ENCODE measurements at places on chromosomes 2 and 18.

DNA sequence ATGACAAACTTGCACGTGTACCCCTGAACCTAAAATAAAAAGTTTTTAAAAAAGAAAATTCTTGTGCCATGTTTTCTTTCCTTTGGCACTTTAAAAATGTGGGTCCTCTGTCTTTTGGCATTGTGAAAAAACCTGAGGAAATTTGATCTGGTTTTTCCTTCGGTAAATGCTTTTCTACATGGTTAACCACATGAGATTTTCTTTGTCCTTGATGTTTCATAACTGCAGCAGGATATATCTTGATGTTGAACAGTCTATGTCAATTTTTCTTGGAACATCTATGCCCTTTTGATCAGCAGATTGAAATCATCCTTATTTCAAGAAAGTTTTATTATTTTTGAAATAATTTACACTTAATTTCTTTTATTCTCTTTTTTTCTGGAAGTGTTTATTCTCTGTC lies 109.1 kb downstream of the TMEM17 start:
- no peak for DNase-seq

GRCh38 chr2:240286596-240286995 lies 146.1 kb upstream of the OTOS start:
- DNase-seq = no peak

DNA sequence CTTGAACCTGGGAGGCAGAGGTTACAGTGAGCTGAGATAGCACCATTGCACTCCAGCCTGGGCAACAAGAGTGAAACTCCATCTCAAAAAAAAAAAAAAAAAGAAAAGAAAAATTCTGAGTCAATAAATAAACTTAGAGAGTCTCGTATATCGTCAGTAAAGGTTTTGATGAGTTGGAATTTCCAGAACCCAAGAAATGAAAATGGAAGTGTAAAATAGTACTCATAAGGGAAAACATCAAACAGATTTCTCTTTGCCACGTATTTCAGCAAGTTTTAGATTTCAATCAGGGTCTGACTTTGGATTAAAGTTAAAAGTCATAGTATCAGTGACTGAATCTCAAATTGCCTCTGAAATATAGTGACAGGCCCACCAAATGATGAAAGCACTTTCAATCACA lies 71.4 kb upstream of the SPOPL start:
- no peak for DNase-seq

DNA sequence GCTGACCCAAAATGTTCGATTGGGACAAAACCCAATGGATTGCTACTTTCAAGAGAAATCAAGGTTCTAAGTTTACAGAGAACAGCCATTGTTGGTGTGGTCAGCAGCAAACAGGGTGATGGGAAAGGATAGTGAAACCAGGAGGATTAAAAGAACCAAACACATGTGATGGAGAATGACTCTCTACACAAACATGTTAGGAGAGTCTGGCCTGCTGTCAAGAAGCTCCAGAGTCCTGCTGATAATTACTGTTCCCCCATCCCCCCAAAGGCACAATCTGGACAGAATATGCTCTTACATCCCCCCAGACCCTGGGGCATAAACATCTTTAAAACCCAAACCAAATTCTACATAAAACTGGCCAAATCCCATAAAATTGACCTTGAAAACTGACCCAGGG lies 32.0 kb upstream of the ACYP2 start:
- no peak for DNase-seq

- DNase-seq = peak; percentile 72
These were observed 12.4 kb downstream of the SFXN5 start for GRCh38 chr2:73059106-73059505.

- no peak for DNase-seq
These were observed 797.2 kb downstream of the SATB2 start for GRCh38 chr2:198660501-198660900.

DNA sequence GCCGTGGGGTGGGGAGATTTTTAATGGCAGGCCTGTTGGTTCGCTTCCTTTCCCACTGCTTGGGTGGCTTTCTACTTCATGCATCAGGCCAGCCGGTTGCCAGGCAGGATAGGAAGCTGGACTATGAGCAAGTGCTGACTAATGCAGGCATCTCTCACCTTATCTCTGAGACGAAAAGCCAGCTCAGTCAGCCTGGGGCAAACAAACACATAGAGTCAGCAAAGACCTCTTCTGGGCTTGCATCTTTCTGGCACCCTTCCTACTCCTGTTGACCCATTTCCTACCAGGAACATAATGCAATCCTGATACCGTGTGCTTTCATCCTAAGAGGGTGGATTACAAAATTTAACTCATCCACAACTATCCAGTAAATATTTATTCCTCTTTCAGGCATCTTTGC lies 416.6 kb upstream of the MEX3C start:
- DNase-seq = no peak

Data from posterior cingulate gyrus (tissue), 11 donors.